DMS 273 treated with DMSO at 0.1 percent for 48 hours (cell line): ENCODE measurements at places on chromosomes 3 and 15.

GRCh38 chr3:129547241-129547640 lies 4.3 kb downstream of the H1-8 start:
- no peak for DNase-seq

DNA sequence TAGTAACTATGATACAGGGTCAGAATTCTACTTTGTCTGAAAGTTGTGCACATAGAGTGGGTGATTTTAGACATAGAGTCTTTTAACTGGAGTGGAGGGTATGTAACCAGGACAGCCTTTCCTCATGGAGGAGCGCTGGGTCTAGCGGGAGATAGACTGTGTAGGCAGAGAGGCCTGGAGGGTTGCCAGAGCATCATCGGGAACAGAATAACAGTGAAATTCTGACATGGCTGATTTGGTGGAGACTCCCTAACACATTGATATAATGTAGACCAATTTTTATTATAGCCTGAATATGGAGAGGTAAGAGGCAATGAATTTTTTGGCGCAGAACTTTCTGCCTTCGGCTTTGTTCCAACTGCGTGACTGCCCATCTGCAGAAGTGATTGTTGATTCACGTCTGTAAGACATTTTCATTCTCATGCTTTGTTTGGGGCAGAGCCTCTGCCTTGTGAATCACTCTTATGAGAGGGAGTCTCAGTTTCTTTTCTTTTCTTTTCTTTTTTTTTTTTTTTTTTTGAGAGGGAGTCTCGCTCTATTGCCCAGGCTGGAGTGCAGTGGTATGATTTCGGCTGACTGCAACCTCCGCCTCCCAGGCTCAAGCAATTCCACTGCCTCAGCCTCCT lies 16.0 kb downstream of the LPP start:
- no peak for DNase-seq

GRCh38 chr15:95129574-95129973 lies 898.2 kb downstream of the MCTP2 start:
- no peak for DNase-seq

- DNase-seq, result no peak
Measured at GRCh38 chr15:90211440-90212143, 10.5 kb downstream of the SEMA4B start.

GRCh38 chr3:33115024-33115768 lies 1.4 kb downstream of the CRTAP start:
- DNase-seq, result no peak

DNA sequence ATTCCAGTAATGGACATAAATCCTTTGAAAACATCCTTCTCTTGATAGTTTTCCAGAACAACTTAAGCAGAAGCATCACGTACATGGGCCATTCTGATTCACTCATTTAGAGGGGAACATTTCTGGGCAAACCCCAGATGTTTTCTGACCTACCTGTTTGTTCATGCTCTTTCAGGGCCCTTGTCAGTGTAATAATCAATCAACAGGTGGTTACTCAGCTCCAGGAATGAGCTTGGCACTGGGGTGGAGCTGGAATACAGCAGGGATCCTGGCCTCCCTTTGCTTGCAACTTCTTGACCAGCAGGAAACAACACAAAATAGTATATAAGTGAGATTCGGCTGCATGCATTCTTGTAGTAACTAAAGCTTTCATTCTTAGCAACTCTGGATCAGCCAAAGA lies 9.2 kb upstream of the UBE2E1 start:
- no peak for DNase-seq

- no peak for DNase-seq
Measured at GRCh38 chr3:55480911-55481743, 6.0 kb downstream of the WNT5A start.

- no peak for DNase-seq
Measured at GRCh38 chr3:126317029-126317996, 39.9 kb downstream of the KLF15 start.

- DNase-seq, result no peak
Measured at GRCh38 chr15:91407269-91407889, 307.3 kb downstream of the SV2B start.

GRCh38 chr15:30042556-30042955 lies 40.2 kb upstream of the GOLGA8J start:
- no peak for DNase-seq

GRCh38 chr15:67150023-67150860 lies 84.8 kb downstream of the SMAD3 start:
- DNase-seq, result no peak

GRCh38 chr3:150450916-150451315 lies 42.8 kb downstream of the TSC22D2 start:
- no peak for DNase-seq

DNA sequence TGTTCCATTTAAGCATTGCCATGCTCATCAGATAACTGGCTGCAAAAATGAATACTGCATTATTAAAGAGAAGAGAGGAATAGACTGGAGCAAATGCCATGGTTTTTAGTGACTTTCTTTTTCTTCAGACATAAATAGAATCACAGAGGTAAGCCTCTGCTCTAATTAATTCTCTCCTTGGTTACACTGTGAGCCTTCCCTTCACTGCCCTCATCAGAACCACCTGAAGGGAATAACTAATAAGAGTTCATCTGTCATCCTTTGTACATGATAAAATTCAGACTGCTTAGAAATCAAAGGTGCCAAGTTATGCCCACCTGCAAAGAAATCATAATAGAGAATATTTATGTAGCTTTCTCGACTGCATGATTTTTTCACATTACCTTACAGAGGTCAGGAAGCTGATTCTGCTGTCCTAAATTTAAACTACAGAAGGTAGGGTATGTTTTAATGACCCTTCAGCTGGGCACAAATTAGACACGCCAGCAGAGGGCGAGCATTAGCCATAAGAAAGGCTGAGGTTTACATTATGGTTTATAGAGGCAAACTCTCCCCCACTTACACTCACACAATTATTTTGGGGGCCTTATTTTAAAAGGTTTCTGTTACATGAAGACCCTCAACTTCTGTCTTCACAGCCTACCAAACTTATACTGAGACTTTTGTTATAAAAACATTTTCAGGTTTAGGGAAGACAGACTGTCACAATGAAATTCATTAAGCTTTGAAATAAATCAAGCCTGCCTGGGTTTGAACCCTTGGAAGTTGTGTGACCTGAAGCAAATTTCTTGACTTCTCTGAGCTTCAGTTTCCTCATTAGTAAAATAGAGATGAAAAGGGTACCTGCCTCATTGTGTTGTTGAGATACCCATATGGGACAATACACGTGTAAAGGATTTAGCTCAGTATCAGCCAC lies 15.3 kb upstream of the UNC13C start:
- no peak for DNase-seq

- no peak for DNase-seq
Measured at GRCh38 chr15:50075319-50075718, 43.7 kb downstream of the ATP8B4 start.

- DNase-seq, result no peak
Measured at GRCh38 chr3:78605178-78605577, 1162.6 kb downstream of the ROBO1 start.

- no peak for DNase-seq
Measured at GRCh38 chr3:157261000-157261399, 101.1 kb upstream of the CCNL1 start.

DNA sequence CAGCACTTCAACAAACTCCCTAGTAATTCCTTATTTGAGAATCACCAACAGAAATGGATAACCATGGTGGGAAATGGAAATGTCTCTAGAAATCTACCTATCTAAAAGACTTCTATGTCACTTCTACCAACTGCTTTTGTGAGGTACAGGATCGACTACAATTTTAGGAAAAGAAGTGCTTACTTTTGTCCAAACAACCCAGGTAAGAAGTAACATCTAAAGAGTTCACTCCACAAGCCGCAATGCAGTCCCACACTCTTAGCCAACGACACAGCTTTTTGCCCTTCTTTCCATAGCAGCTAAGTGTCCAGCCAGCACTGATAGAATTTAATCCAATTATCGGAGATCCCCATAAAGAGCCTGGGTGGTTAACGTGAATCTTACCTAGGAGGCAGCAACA lies 28.1 kb downstream of the ANXA2 start:
- DNase-seq, result no peak
